ENCODE measurements at places on chromosomes 16 and 17.

DNA sequence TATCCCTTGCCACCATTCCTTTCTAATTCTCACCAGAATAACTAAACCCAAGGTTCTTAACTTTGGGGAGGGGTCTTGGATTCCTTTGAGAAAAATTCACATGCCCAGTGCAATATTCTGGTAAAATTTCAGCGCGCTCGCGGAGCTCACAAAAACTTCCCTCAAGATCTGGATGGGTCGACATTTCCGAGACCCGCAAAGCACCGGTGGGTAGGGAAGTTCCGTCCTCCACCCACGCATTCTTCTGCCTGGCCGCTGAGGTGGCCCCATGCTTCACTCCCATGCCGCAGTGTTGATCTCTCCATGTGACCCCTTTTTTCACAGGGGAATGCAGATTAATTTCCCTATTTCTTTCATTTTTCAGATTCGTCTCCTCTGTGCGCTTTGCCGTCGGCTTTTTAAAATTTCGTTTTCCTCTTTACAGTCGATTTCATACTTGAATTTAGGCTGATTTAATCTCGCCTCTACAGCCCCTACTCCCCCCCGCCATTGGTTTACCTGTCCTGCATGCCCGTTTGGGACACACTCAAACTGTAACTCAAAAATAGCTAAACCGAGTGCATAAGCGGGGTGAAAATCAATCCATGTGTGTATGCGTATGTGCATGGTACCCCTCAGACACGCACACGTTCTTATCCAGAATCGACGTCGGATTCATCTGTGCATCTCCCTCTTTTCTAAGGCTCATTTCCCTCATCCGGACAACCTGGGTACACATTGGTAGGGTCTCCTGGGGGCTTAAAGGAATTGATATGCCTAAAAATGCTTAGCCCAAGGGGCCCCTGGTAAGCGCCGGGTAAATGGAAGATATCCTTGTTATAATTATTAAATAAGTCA is 1.4 kb upstream of the SP6 start:
- no peak for DNase-seq

- DNase-seq: no peak
Measured at GRCh38 chr17:3526491-3526890, 31.1 kb downstream of the TRPV3 start.

DNA sequence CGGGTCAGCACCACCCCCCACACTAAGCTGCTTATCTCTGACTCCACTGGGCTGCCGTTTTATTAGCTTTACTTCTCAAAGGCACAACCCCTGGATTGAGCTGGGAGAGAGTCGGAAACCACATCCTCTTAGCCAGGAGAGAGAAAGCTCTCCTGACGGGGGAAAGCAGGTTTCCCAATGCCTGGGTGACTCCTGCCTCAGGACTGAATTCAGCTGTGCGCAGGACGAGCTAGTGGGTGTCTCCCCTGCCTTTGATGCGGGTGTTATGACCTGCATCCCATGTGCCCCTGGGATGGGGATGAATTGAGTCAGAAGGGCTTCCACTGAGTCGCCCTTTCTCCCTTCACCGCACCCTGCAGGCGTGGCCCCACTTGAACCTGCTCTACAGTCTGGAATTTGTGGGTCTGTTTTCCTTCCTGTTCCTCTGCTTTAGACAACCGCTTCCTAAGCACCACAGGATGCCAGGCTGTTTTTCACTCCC is 819.2 kb upstream of the EEF2KMT start:
- DNase-seq: no peak

DNA sequence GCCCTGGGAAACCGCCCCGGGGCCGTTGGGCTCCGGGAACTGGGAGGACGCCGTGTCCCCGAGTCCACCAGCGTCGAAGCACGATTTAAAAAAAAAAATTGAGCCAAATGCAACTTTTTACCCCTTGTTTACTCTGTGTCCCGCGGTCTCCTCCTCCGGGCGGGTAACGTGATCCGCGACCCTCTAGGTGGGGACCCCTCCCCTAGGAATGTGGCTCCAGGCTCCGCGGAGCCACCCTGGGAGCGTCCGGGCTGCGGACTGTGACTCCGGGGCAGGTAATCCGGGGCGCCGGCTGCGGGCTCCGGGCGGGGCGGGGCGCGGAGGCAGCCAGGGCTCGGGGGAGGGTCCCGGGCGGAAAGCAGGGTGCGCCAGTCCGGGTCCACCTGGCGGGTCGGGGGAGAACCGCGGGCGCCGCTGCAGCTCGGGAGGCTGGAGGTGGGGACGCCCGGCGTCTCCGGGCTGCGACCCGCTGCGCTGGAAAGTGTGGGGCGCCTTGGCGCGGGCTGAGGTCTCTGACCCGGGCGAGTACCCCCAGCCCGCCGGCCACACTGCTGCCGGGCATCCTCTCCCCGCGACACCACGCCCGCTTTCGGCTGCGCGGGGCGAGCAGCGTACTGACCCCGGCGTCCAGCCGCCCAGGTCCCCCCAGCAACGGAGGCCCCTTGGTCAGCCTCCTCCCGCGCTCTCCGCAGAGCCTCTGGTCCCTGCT is 852 bp upstream of the HELZ start:
- peak; percentile 31 for DNase-seq

DNA sequence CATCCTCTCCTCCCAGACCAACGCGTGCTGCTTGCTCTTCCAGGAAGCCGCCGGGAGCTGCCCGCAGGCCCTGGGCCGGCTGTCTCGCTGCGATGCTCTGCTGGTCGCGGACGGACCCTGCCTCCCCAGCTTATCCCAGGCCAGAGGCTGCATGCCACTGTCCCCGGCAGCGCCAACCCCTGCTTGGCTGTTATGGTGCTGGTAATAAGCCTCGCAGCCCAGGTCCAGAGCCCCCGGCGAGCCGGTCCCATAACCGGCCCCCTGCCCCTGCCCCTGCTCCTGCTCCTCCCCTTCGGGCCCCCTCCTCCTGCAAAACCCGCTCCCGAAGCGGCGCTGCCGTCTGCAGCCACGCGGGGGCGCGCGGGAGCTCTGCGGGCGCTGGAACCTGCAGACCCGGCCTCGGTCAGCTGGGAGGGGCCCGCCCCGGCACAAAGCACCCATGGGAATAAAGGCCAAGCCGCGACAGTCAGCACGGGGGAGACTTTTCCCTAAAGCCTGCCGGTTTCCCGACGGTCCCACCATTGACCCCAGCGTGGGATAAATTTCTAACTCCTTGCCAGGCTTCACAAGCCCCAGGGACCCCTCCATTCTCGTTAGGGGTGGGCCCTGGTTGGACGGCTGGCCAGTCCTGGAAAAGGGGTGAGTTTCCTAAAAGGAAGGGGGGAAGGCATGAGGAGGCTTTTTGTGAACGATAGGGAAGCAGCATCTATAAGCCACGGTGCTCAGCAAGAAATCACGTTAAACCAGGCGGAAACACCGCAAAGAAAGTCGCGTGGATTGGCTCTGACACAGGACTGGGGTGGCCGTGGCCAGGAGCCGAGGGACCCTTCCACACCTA is 11.2 kb downstream of the ENPP7 start:
- DNase-seq: peak; percentile 58

GRCh38 chr16:72827866-72828265 is 220.1 kb downstream of the ZFHX3 start:
- DNase-seq: no peak

DNA sequence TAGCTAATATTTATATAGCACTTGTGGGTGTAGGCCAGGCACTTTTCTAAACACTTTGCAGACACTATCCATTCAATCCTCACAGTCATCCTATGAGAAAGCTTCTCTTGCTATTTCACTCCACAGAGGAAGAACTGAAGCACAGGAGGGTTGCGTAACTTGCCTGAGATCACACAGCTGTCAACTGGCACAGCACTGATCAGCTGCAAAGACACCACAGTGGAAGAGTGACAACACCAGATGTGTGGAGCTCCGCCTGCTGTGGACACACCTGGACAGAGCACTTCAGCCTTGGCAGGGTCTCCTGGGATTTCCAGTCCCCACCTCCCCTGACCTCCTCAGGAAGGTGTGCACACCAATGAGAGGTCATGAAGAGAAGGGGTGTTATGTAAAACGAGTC is 13.3 kb upstream of the CNEP1R1 start:
- no peak for DNase-seq

- DNase-seq: no peak
Measured at GRCh38 chr17:45139533-45139920, 4.0 kb downstream of the ACBD4 start.

- DNase-seq: no peak
Measured at GRCh38 chr16:7026639-7027038, 306.0 kb upstream of the RBFOX1 start.

GRCh38 chr17:57956291-57957119 is 1.3 kb upstream of the CUEDC1 start:
- peak; percentile 14 for DNase-seq

GRCh38 chr16:35146723-35147458 is 1687.5 kb downstream of the TP53TG3F start:
- no peak for DNase-seq

DNA sequence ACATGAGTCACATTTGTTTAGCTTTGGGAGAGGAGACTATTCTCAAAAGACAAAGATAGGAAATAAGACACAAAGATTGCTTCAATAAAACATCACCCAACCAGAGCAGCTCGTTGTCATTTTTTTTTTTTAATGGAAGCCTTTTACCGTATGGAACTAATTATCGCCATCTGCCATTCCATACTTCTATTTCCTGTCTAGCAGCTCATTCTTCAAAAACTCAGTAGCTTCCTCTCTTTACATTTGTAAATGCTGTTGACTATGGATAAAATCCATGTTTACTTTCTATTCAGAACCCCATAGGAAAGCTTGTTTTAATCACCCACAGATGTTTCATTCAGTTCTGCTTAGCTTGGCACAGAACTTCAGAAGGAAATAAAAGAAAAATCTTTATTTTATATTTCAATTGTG is 110.0 kb upstream of the PSMD7 start:
- DNase-seq: no peak
